ENCODE measurements at places on chromosomes 11 and 22.

DNA sequence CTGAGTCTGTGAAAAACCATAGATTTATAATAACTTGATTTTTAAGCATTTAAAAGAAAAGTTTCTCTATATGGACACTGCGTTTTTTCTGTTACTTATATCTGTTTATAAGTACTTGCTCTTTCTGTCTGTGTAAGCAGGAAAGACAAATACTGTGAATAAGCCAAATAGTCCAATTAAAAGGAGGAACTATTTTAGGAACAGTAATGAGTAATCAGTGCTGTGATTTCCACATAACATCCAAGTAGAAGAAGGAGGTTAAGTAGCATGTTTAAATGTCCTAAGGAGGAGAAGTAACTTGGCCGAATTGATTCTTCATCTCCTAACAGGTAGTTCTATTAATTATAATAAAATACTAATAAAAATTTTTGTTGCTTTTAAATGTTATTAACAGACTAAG lies 40.8 kb downstream of the ZNF214 start:
- no peak for DNase-seq

GRCh38 chr22:17436981-17437412 lies 67.7 kb downstream of the CECR2 start:
- no peak for DNase-seq

- no peak for DNase-seq
These were observed 114.1 kb downstream of the STIM1 start for GRCh38 chr11:3969613-3970012.

DNA sequence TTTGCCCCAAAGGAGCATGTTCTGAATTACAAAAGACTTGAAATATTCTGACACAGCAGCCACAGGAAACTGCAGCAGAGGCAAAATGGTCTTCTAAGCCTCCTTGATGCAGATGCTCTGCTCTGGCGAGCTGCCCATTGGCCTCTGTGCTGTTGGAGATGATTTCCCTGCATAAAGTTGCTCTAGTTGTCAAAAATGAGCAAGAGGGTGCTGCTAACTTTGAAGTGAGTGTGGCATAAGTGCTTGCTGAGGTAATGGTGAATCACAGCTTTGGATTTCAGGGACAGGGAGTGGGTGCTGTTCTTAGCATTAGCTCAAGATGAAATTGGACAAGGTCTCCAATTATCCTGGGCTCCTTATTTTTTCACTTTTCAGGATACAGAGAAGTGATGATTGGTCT lies 435.4 kb downstream of the TMEM135 start:
- DNase-seq, result no peak

- no peak for DNase-seq
These were observed 6.0 kb upstream of the KCNJ4 start for GRCh38 chr22:38461057-38461413.

Measured in T-helper 22 cell (primary cell).